ENCODE measurements at places on chromosomes 16 and 17. TPM values are rescaled to one million over a fixed set of nuclear protein-coding genes. Genes with fewer than 3 reads are reported as not detected.

GUCY2D gene
- total RNA-seq, result not detected

GDPD1 gene
- 1.8 TPM for total RNA-seq

DNA sequence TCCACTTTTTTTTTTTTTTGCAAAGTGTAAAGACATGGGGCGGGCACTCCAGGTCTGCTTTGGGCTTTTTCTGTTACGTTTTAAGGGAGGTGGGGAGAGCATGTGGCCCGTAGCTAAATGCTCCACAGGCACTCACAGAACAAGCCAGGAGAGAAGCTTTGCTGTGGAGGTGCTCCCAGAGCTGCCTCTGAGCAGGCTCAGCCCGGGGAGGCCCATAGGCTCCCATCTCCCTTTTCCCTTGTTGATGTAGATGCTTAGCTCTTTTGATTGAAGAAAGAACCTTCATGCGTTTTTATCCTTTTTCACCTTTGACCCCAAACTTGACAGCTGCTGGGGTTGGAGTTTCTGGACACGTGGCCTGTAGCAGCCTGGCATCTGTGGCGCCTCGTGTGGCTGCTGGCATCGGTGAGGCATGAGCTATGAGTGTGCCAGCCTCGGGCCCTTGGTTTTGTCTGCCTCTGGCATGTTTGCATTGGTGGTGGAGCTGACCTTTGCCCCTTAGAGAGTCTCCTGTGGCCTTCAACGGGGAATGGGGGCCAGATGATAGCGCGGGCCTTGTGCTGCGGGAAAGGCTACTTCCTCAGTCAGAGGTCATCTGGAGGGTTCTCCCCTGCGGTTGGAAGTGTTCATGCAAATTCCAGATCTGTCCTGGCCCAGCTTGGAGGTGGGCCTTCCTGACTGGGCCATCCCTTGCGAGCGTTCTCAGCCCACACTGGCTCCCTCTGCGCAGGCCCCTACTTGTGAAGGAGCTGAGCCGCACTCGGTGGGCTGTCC lies 20.0 kb upstream of the IL17C start:
- peaks cover 45% of the 10 kb centered on the region for H3K36me3 ChIP-seq
- peaks cover 7% of the 10 kb centered on the region for H3K4me1 ChIP-seq
- H3K4me3 ChIP-seq, result no peak overlapping the region
- H3K27ac ChIP-seq, result no peak overlapping the region
- no peak for DNase-seq

DNA sequence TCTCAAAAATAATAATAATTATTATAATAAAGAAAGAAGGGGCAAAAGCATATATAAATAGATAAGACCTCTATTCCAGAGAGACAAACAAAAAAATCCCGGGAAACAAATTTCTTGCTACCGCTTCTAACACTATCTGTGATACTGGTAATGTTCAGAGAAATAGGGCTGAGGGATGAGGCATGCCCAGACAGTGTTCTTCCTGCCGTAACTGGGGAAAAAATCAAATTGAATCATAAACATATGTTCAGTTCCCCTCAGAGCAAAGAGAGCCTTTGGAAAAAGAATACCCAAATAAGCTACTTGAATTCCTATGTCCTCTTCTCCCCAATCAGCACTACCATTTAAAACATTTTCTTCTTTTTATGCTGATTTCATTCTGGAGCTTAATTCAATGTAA lies 688.0 kb downstream of the KCNJ2 start:
- H3K36me3 ChIP-seq, result no peaks in the 10 kb centered on the region
- no peaks in the 10 kb centered on the region for H3K27me3 ChIP-seq
- no peak for DNase-seq
- H3K27ac ChIP-seq, result no peak overlapping the region

GRCh38 chr16:65012357-65012756 lies 109.5 kb downstream of the CDH11 start:
- no peaks in the 10 kb centered on the region for H3K27me3 ChIP-seq
- H3K36me3 ChIP-seq, result no peaks in the 10 kb centered on the region
- no peak overlapping the region for H3K4me3 ChIP-seq
- no peak for DNase-seq

DRC3 gene
- 5.9 TPM for total RNA-seq

ADAM11 gene
- 1.5 TPM for total RNA-seq

G6PC1 gene
- total RNA-seq, result not detected

DNA sequence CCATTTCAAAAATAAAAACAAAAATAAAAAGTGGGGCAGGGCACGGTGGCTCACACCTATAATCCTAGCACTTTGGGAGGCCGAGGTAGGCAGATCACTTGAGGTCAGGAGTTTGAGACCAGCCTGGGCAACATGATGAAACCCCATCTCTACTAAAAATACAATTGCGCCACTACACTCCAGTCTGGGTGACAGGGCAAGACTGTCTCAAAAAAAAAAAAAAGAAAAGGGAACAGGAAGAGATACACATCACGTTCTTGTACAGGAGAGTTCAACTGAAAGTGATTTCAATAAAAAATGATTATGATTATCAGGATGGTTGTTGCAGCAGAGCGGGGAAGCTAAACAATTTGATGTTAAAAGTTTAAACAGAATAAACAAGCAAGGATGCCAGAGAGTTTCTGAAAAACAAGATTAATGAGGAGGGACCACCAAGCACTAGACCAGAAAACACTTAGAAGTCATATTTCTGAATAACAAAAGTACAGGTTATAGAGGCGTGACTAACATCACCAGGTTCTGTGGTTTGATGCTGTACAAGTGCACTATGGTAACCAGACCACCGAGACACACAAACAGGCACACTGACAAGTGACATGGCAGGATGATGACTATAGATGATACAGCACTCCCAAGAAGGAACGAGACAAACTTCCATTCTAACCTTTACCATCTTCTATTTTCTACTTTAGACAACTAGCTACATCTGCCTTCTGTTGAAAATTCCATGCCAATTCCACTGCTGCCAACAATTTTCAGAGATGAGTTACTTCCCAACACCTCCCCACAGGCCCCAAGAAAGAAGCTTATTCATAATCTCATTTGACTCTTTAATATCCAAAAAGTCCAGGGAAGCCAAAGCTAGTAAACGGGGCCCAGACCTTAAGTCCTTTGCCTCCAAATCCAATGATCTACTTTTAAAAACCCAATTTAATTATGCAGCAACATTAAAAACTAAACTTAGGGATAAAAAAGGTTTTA lies 11.8 kb downstream of the DNAJA2 start:
- no peaks in the 10 kb centered on the region for H3K27me3 ChIP-seq
- H3K4me3 ChIP-seq, result no peak overlapping the region
- DNase-seq, result no peak
- peaks cover 98% of the 10 kb centered on the region for H3K36me3 ChIP-seq

DNA sequence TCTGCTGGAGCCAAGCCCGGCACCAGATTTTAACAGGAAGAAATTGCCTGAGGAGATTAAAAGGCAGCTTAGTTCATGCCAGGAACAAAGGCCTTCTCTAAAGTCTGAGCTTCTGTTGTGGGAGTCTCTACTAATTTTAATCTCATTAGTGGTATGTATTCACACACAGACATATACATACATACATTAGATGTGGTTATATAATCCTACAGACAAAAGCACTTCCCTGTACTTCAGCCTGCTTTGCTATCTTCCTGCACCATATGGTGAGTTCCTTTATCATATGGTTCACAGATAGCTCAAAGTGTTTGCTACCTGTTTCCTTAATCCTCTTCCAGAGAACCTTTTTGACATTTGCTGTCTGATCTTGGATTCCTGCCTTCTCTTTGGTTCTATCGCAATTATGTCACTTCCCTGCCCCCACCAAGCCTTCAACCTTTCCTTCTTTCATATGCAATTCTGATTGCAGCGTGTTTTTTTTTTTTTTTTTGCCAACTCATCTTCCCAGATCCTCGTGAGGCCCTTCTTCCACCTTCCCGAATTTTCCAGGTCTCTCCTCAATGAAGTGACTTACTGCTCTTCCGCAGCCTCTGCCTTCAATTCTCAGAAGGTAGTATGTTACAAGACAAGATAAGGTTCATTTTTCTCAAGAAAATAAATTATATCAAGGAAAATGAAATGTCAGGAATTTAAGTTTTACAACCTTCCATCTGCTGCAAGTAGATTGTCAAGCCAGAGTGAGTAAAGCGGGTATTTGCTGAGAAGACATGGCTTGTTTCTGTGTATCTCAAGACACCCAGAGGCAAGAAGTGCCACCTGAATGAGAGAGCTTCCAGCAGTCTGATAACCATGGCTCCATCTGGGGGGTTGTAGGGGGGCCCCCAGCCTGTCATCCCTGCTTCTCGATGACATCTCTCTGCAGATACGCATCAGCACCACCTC lies 120.2 kb upstream of the CACNG3 start:
- no peaks in the 10 kb centered on the region for H3K27me3 ChIP-seq
- no peaks in the 10 kb centered on the region for H3K4me1 ChIP-seq
- H3K27ac ChIP-seq, result no peak overlapping the region
- DNase-seq, result no peak
- H3K36me3 ChIP-seq, result no peaks in the 10 kb centered on the region

All from suprapubic skin (tissue), 4 donors.